CD14-positive monocyte (primary cell): ENCODE measurements at places on chromosomes 4 and X. TPM values are rescaled to one million over a fixed set of nuclear protein-coding genes. Genes with fewer than 3 reads are reported as not detected.

The MAGEC1 gene
- not detected for polyA plus RNA-seq

The TMEM144 gene
- polyA plus RNA-seq, result 8.9 and 27.9 TPM in 2 replicates

The ASB12 gene
- not detected for polyA plus RNA-seq

The AFP gene
- not detected for polyA plus RNA-seq

The IRS4 gene
- not detected in 2 replicates for polyA plus RNA-seq

The ARSD gene
- 19.7 TPM for polyA plus RNA-seq

The IGSF1 gene
- not detected in 2 replicates for polyA plus RNA-seq

The NHSL2 gene
- polyA plus RNA-seq, result 16.6 TPM

The FAM47A gene
- polyA plus RNA-seq, result not detected in 2 replicates

The PITX2 gene
- not detected for polyA plus RNA-seq

The FAM120C gene
- 2.6 and 4.3 TPM in 2 replicates for polyA plus RNA-seq

The COL4A6 gene
- polyA plus RNA-seq, result not detected

The EREG gene
- 4.8 and 17.2 TPM in 2 replicates for polyA plus RNA-seq

The FAM9C gene
- polyA plus RNA-seq, result not detected

The HSD17B10 gene
- polyA plus RNA-seq, result 163 TPM

The GAGE1 gene
- not detected for polyA plus RNA-seq

The MAGEB1 gene
- not detected for polyA plus RNA-seq

The GLRA3 gene
- polyA plus RNA-seq, result not detected

The UGT2A1 gene
- polyA plus RNA-seq, result not detected

The TLR2 gene
- polyA plus RNA-seq, result 162 TPM

The FAM241A gene
- 5.5 TPM for polyA plus RNA-seq

The SPOCK3 gene
- 1.2 TPM for polyA plus RNA-seq

The ZAR1 gene
- not detected for polyA plus RNA-seq

The CFAP47 gene
- polyA plus RNA-seq, result not detected

The WDFY3 gene
- polyA plus RNA-seq, result 5.6 TPM
